Right forelimb (tissue), 1 donor: ENCODE measurements at places on chromosomes 1 and 21.

DNA sequence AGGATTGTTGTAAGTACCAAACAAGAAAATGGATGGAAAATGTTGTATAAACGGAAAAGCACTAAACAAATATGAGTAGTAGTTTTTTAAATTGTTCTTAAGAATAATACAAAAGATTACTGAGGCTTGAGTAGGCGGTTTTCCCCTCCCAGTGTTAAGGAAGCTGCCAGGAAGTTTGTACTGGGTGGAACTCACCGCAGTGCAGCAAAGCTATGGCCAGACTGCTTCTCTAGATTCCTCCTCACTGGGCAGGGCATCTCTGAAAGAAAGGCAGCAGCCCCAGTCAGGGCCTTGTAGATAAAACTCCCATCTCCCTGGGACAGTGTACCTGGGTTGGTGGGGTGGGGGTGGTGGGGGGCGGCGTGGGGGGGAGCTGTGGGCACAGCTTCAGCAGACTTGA, 58.7 kb downstream of the XCL2 start:
- no peak for DNase-seq

DNA sequence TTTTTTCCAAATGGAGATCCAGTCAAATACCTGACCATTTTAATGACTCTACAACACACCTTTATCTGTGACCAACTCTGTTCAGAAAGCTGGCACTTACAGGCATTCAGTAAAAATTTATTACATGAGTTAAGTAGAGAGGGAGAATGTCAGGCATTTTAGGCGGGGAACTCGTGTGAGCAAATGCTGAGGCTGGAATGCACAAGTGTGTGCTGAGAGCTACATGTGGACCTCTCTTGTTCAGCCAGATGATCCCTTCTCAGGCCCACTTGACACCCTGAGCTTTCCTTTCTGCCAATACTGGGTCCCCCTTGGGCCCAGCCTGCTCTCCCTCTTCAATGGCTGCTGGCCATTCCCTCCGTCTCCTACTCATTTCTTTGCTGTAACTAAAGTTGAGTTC, 11.7 kb downstream of the PPIH start:
- no peak for DNase-seq

DNA sequence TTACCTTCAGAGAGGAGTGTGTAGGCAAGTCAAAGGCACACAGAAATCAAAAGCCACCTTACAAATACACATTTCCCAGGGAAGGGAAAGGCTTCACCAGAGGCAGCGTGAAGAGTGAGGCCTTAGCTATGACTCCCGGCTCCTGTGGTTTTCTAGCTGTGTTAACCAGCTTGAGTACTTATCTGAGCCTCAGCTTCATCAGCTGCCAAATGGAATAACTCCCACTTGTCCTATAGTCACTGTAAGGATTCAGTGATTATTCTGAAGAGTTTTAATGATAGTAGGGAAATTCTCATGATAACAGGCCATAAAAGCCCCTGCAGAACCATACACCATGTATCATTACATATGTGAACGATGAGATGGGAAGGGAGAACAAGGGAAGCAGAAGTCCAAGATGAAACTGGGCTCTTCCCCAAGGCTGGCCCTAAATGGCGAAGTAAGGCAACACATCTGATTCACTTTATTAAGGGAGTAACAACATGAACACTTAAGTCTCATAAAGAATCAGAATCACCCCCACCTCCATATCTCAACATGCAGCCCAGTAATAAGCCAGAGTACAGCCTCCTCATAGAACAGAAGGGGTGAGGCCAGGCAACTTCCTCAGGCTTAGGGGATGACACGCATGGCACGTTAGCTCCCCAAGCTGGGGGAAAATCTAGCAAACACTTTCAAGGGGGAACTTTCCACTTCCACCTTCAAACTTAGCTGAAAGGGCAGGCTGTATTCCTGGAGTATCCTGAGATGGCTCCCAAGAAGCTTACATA, 63.7 kb downstream of the SLC66A1 start:
- DNase-seq: no peak

DNA sequence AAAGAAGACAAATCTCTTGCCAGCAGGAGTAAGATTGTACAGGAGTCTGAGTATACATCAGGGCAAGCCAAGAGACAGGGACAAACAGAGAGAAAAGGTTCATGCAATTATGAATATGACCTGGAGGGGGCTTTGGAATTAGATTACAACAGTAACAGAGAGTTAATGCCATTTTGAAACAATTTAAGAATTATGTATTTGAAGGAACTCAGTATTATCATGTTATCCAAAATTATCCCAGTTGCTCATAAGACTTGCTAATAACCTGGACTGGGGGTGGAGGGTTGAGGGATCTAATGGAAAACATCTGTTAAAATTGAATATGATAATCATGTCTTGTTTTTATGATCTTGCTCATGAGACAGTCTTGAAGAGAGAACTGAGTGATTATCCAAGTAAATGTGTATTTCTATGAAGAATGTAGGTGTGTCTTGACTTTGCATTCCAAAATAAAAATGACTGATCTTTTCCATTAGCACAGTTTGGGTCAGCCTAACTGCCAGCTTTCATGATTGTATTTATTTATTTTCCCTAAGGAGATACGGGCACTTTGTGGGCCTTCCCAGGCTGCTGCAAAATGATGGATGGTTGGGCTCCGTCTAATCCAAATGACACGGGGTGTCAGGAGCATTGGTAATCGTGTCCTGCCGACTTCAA, 117.7 kb downstream of the ERG start:
- no peak for DNase-seq

GRCh38 chr21:41156142-41156541, 11.8 kb upstream of the BACE2 start:
- DNase-seq: no peak
